Temporal lobe (tissue), 4 donors: ENCODE measurements at places on chromosomes 13 and 19. TPM values are rescaled to one million over a fixed set of nuclear protein-coding genes. Genes with fewer than 3 reads are reported as not detected.

CD22 gene
- total RNA-seq, result not detected

SBSN gene
- total RNA-seq, result not detected

NLRP9 gene
- not detected for total RNA-seq

IL11 gene
- under 0.01 TPM for total RNA-seq

ZNF101 gene
- 5.2 TPM for total RNA-seq

UNC13A gene
- total RNA-seq, result 43.5 TPM

ZNF135 gene
- total RNA-seq, result 9.8 TPM

SIGLEC8 gene
- total RNA-seq, result 1.2 TPM

EXOC3L2 gene
- under 0.01 TPM for total RNA-seq

NXNL1 gene
- total RNA-seq, result not detected

FFAR1 gene
- total RNA-seq, result not detected

LYL1 gene
- total RNA-seq, result 1.2 TPM

ZNF93 gene
- total RNA-seq, result 19.2 TPM

UBE2L5 gene
- not detected for total RNA-seq

CEACAM21 gene
- total RNA-seq, result 0.74 TPM

BRSK1 gene
- 81.4 TPM for total RNA-seq

HSPB6 gene
- 0.25 TPM for total RNA-seq

MCEMP1 gene
- not detected for total RNA-seq

COL4A1 gene
- total RNA-seq, result 64.4 TPM

FXYD3 gene
- total RNA-seq, result not detected

IRF3 gene
- total RNA-seq, result 13.8 TPM

STOML3 gene
- total RNA-seq, result 0.25 TPM

ZNF813 gene
- 6.1 TPM for total RNA-seq

ZNF628 gene
- 0.49 TPM for total RNA-seq

RNF225 gene
- not detected for total RNA-seq

KIR3DL2 gene
- total RNA-seq, result not detected

SIGLEC12 gene
- not detected for total RNA-seq

TNPO2 gene
- 72.0 TPM for total RNA-seq

BST2 gene
- total RNA-seq, result 2.0 TPM

ZNF506 gene
- 45.7 TPM for total RNA-seq

TMEM145 gene
- total RNA-seq, result 54.6 TPM

SELENOW gene
- total RNA-seq, result 215 TPM

B3GNT8 gene
- 0.49 TPM for total RNA-seq

LRRC63 gene
- 1.7 TPM for total RNA-seq

GJA3 gene
- total RNA-seq, result under 0.01 TPM

PSPN gene
- 3.0 TPM for total RNA-seq

ETV2 gene
- not detected for total RNA-seq

CYP4F11 gene
- not detected for total RNA-seq

SSC5D gene
- total RNA-seq, result 0.25 TPM

ARRDC5 gene
- not detected for total RNA-seq

KLK5 gene
- total RNA-seq, result not detected

LGALS4 gene
- not detected for total RNA-seq

IZUMO2 gene
- total RNA-seq, result not detected

SHISA7 gene
- total RNA-seq, result 7.1 TPM

USHBP1 gene
- 0.74 TPM for total RNA-seq

ACP5 gene
- total RNA-seq, result 0.25 TPM
